Brain microvascular endothelial cell (primary cell): ENCODE measurements at places on chromosomes 5 and 9.
A peak's percentile ranks its signal among the peaks of the same experiment; 100 is the strongest.

GRCh38 chr5:51384281-51384840 lies 1.1 kb downstream of the ISL1 start:
- no peak for DNase-seq

- DNase-seq = no peak
These were observed 36.2 kb downstream of the IRF1 start for GRCh38 chr5:132454361-132454760.

DNA sequence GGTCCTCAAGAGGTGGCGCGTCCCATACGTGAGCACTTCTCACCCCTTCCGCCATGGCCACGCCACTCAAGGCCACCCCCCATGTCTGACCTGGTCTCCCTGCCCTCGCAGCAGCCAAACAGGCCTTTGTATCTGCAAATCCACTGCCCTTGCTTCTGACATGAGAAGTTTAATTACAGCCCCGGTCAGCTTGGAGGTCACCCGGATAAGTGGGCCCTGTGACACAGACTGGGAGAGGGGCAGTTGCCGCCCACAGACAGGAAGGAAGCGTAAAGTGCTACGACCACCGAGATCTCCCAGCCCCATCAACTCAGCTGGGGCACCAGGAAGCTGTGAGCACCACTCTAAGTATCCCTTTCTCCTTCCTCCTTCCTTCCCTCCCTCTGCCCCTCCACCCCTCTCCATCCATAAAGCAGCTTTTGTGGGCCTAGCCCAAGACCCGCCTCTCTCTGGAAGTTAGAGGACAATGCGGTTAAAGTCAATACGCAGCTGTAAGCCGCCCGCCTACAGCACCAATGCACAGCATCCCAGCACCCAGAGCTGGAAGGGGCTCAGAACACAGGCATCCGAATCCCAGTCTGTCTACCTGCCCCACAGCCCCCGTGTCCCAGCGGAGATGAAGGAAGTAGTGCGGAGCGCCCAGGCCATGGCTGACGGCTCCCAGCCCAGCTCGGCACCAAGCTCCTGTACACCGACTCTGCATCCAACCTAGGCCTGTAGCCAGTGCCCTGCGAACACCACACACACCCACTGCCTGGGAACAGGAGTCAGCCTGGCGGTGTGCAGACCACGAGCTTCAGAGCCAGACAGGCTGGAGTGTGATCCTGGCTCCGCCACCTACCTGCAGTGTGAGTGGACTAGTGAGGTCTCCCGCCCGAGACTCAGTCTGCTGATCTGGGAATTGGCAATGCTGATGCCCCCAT lies 44.8 kb upstream of the RNF130 start:
- no peak for DNase-seq

DNA sequence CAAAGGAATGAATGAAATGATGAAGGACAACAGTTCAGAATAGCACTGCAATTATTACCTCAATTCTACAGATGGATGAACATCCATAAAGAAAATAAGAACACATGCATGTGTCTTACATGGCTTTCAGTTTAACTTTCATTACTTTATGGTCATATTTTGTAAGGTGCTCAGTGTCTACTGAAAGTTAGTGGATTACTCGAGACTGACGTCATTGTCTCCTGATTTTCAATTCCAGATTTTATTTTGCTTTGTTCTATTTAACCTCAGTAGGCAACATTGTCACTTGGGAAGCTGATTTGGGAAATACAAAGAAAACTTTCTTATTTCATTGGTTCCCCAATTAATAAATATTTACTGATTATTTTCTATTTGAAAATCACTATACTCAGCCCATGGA lies 363.7 kb downstream of the CHSY3 start:
- DNase-seq = no peak

DNA sequence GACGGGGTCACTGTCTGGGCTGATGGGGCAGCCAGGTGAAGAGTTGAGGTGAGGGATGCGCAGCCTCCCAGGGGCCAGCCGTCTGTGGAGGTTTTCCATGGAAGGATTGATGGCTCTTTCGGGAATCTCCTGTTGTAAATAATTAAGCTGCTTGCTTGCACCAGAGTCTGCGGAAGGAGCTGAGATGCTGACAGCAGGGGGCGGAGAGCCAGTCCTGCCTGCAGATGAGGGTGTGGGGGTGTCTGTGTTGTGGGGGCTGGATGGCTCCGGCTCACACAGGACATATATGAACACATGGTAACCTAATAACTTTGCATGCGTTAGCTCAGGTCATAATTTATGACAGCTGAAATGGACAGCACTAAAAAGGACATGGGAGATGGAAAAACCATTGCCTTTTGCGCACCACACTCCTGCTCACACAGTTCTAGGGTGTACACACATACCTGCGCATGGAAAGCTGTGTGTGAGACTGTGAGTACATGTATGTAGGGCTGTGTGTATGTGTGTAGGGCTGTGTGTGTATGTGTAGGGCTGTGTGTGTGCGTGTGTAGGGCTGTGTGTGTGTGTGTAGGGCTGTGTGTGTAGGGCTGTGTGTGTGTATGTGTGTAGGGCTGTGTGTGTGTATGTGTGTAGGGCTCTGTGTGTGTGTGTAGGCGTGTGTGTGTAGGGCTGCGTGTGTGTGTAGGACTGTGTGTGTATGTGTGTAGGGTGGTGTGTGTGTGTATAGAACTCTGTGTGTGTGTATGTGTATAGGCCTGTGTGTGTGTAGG lies 36.8 kb upstream of the SEMA4D start:
- no peak for DNase-seq

DNA sequence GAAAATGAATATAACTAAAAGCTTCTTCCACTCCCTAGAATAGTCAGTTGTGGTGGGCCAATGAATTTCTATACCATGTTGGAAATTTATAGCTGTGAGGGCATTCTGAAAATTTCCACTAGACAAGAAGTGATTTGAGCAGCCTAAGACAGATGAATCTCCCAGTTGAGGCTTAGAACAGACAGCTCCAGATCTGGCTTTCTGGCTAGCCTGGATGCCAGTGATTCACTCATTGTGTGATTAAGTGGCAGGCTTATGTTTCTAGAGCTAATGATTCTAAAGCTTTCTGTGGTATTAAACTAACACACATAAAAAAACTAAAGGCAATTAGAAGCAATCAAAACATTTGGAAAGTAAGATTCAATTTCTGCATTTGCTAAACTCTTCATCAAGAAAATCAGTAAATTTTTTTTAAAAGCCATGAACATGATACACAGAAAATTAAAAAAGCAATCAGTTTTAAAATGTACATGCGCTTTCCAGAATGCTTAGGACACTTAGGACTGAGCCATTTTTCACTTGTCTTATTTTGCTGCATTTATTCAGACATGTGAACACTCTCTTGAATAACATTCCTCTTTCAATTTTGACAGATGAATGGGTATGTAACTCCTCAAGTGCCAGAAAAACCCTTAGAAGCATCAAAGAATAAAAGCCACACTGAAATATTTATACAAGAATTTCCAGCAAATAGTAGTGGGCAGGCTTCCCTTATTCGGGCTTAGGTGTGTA lies 100.5 kb upstream of the GNAQ start:
- peak; percentile 51 for DNase-seq

DNA sequence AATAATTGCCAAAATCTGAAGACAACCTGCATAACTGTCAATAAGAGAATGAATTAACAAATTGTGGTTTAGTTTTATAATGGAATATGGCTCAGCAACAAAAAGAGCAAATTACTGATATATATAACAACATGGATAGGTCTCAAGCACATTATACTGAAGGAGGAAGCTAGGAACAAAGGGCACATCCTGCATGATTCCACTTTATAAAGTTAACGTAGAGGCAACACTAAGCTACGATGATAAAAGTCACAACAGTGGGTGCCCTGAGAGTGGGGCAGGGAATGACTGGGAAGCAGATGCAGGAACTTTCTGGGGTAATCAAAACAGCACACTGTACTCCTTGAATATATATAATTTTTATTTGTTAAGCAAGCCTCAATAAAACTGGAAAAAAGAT lies 165.2 kb downstream of the RMI1 start:
- no peak for DNase-seq

- no peak for DNase-seq
These were observed 80.0 kb upstream of the PTGER4 start for GRCh38 chr5:40599676-40600075.

DNA sequence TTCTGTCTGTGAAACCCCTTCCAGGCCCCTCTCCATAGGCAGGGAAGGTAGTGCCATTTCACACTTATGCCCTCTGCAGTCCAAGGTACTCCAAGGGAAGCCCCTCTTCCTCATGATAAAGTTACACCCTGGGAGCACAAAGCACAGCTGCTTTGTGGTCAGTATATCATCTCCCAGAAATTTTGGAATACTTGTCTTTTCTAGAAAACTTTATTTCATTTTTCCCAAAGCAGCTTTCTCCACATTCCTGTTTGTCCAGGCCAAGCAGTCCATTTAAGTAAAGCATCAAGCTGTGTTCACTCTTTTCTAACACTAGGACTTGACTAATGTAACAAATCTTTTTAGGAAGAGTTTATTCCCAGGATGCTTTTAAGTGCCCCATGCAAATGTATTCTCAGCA lies 371.8 kb upstream of the RGMB start:
- no peak for DNase-seq

- no peak for DNase-seq
These were observed 134.3 kb upstream of the POU5F2 start for GRCh38 chr5:93875693-93876092.

GRCh38 chr9:65432722-65433323 lies 147.8 kb upstream of the FOXD4L5 start:
- DNase-seq = no peak

GRCh38 chr5:612498-613424 lies 621 bp downstream of the CEP72 start:
- DNase-seq = peak; percentile 14

DNA sequence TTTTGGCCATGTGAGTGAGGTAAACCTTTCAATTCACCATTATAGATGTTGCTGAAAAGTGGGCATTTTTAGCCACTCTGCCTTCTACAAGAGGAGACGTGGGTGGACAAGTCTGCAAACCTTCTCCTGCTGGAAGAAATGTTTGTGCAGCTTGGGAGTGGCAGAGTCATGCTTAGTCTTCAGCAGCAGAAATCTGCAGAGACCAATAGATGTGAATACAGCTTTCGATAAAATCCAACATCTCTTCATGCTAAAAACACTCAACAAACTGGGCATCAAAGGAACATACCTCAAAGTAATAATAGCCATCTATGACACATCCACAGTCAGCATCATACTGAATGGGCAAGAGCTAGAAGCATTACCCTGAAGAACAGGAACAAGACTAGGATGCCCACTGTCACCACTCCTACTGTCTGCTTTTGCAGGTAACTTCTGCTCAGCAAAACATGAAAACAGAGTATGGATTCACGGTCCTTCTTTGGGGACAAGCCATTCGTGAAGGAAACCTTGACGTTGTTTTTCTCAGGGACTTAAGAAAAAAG lies 91.3 kb downstream of the RALGPS1 start:
- no peak for DNase-seq

GRCh38 chr5:119706049-119706448 lies 76.7 kb downstream of the FAM170A start:
- no peak for DNase-seq

GRCh38 chr5:74433896-74434829 lies 206.4 kb downstream of the ENC1 start:
- no peak for DNase-seq

DNA sequence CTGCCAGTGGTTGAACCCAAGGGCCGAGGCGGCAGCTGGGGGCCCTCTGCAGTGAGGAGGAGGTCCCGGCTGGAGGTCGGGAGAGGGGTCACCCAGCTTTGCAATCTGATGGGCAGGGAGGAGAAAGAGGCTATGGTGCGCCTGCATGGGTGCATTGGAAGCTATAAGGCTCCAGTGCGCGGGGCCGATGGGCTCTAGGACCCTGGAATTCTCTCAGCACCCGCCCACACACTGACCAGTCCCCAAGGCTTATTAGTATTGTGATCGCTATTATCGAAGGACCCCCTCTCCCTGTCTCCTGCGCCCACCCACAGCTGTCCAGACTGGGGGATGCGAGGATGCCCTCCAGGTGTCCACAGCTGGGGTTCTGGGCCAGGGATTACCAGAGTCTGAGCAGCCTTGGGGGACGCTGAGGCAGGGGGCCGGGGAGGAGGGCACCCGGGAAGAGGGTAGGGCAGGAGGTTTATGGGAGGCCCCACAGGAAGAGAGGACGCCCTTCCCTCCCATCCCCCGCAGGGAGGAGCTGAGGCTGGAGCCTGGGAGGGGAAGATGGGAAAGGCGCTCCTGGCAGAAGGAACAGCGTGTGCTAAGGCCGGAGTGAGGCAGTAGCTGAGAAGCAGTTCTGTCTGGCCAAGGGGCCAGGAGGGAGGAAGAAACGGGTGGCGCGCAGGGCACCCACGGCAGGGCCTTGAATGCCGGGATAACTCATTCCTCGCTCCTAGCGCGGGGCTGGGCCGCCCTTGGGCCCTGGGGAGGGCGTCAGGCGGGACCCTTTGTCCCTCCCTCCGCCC lies 24.2 kb downstream of the C9orf50 start:
- peak; percentile 55 for DNase-seq

DNA sequence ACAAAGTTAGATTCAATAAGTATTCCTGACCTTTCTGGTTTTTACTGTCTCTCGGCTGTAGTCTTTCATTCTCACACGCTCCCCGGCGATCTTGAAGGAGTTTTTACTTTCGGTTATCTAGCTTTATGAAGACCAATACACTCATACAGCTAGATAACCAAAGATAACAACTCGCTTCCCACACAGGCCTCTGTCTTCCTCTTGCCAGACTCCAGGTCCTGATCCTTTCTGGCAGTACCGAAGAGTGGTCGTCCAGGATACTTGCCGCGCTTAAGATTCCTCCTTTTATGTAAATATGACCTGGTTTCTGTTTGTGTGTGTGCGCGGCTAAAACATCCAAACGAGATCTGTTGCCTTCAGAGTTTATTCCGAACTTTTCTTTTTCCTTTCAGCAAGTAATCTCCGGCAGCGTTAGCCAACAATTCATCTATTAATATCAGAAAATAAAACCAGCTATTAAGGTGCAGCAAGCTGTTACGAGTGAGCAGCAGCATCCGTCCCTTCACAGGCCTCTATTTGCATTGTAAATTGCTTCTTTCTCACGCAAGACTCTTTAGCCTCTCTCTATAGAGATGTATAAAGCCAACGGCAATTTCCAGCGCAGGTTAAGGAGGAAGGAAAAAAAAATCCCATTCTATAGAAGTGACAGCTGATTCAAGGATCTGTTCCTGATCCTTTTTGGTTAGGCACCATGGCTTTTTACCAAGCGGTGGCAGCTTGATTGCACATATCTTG lies 216.1 kb downstream of the MEF2C start:
- no peak for DNase-seq

DNA sequence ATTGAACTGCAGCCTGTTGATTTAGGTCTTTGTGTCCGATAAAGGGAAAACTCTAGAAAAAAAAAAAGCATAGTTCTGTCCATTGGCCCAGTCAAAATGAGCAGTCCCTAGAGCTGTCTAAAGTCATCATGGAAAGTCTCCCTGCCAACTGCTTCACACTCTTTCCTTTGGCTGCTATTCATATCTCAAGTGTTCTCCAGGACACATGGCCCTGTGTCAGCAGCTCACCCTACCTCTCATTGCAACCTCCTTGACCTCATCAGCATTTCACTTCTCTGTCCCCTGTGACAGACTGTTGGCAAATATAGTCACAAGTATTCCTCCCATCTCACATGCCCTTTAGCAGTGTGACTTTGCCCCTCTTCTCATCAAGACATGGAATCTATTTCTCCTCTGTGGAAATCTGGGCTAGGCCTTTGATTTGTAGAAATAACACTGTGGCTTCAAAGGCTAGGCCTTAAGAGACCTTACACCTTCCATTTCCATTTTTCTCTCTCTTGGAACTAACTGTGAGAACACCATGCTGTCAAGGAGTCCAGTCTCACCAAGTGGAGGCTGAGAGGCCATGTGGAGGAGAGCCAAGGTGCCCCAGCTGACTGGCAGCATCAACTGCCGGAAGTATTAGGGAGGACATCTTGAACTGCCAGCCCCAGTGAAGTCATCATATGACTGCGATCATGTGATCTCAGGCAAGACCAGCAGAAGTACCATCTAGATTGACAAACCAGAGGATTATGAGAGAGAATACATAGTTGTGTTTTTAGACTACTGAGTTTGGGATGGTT lies 149.4 kb upstream of the TARS1 start:
- DNase-seq = no peak
